CD4-positive, alpha-beta T cell treated with Interleukin-15 for 4 hours (primary cell): ENCODE measurements at places on chromosomes 11 and 22.

GRCh38 chr11:62233730-62234129 lies 8.3 kb upstream of the SCGB1D2 start:
- no peak for DNase-seq

GRCh38 chr11:63763496-63764339 lies 4.9 kb downstream of the ZFTA start:
- DNase-seq, result no peak

GRCh38 chr22:50545522-50546325 lies at the start of gene KLHDC7B:
KLHDC7B (plus strand) TSS chr22:50545899; CDS start chr22:50546244, 345 bp downstream.
- peak; percentile 41 for DNase-seq

DNA sequence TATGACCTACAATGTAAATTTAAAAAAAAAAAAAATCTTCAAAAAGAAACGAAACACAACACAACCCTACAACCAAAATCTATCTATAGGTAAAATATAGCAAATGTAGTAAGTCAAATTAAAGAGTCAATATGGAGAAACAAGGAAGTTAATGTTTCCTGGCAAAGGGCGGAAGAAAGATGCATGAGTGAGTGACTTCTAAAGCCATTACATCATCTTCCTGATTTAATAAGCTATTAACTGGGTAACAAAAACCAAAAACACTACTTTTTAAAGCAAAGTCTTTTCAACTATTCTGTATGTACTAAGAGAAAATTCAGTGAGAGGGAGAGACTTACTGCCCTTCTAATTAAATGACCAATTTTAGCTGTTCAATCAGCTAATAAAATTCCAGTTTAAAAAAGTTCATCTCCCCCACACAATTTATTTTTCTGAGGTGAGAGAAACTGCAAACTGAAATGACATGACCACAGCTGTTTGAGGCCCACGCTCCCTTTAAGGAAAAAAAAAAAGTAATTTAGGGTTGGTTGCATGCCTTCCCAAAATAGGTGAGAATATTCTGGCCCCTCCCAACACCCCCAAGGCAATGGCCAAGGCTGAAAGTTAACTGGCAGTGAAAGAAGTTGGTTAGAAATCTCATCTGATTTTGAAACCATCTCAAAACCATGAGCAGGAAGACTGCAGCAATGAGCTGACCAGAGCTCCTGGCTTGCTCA lies 5.9 kb downstream of the SF1 start:
- no peak for DNase-seq

DNA sequence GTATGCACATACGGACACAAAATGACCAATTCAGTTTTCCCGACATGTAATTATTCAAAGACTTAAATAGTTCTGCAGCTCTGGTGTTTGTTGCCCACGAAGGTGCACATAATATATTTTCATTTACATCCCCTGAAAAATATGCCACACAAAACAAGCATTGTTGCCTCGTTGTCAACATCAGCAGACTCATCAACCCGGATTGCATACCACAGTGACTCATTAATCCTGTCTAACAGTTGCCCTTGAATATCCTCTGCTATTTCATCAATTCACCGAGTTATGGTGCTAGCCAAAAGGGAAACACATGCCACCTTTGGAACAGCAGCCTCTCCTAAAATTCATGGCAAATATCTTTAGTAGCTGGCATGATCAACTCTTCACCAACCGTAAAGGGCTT lies 582.2 kb downstream of the LRRC4C start:
- no peak for DNase-seq

GRCh38 chr22:25758316-25758715 lies 16.3 kb downstream of the MYO18B start:
- DNase-seq, result no peak

DNA sequence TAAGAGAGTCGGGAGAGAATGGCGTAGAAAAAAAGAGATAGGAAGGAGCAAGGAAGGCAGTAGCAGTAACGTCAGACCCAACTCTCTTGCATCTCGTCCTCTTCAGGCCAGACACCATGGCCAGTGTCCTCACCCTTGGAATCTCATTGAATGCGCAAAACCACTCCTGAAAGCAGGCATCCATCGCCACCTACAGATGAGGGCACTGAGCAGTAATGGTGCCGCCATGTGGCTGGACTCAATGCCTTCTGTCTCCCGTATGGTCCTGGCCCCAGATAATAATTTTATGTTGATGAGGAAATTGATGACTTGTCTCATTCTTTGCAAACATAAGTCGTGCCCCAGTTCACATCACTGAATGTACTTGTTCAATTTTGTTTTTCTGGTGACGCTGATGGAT lies 17.8 kb upstream of the ALX4 start:
- DNase-seq, result no peak

DNA sequence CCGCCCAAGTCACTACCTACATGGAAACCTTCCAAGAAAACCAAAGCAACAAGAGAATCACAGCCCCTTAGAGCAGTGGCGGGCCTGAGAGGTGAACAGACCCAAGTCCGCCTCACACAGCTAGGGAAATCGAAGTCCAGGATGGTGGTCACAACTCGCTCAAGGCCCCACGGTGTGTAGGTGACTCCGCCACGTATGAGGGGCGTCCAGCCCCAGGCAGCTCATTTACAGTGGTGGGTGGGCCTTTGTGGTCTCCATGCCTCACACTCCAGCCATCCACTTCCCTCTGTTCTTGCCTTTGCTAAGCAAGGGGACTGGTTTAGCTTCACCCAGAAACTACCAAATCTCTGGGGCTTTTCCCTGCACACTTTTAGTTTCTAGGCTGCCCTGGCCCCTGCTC lies 9.7 kb upstream of the TCF20 start:
- no peak for DNase-seq

- peak; percentile 54 for DNase-seq
Measured at GRCh38 chr11:44574610-44575287, 9.3 kb downstream of the CD82 start.

- no peak for DNase-seq
Measured at GRCh38 chr22:41260871-41261270, 20.1 kb upstream of the CHADL start.

- no peak for DNase-seq
Measured at GRCh38 chr11:96332126-96332771, 10.7 kb downstream of the MAML2 start.

DNA sequence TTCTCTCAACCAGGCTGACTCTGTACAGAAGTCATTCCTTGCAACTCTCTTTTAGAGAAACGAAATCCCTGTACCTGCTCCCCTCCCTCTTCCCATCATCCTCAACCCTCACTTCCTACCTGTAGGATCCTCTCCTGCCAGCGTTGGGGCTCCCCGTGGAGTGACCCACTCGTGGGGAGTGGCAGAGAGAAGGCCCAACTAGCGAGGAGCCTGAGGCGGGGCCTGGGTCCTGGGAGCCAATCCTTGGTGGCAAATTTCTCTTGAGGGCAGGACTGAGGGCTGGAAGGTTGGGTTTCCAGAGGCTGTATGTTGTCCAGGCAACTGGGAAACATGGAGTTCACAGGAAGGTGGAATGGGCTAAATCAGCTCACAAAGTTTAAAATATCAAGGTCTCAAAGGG lies 10.4 kb downstream of the NHERF4 start:
- no peak for DNase-seq

GRCh38 chr11:107676336-107677057 lies 35.4 kb downstream of the SLN start:
- no peak for DNase-seq

- DNase-seq, result no peak
Measured at GRCh38 chr11:72770799-72771198, 18.6 kb upstream of the ARAP1 start.

- no peak for DNase-seq
Measured at GRCh38 chr22:31083923-31084810, 3.0 kb downstream of the SMTN start.

DNA sequence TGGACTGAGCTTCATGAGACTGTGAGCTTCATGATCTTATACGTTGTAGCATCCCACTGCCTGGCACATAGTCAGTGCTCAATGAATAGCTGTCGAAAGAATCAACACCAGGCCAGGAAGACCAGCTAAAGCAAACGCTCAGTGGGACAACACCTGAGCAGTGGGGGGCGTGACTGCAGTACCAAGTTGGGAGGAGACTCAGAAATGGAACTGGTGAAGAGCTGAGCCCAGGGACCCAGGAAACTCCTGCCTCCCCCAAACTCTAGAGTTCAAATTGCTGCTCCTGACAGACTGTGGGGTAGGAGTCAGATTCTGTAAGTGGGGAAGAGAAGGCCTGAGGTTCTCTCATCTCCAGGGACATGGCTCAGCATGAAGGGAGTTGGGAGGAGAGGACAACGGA lies 59.3 kb downstream of the MORC2 start:
- DNase-seq, result no peak

- DNase-seq, result no peak
Measured at GRCh38 chr11:112877581-112877980, 83.6 kb upstream of the NCAM1 start.

DNA sequence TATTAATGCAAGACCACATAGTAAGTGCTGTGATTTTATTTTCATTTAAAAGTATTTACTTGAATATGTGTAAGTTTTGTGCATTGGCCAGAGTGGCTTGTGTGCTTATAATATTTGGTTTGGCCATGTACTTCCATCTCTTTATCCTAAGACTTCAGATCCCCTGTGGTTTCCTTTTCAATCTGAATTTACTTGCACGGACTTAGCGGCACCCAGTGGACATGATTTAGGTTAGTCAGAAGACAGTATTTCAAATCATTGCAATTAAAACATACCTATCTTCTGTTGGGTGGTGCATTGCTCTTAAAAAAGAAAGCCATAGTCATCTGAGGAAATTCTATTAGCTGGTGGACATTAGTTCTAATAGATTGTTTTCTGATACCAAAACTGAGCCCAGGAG lies 30.7 kb downstream of the PIWIL4 start:
- DNase-seq, result no peak

DNA sequence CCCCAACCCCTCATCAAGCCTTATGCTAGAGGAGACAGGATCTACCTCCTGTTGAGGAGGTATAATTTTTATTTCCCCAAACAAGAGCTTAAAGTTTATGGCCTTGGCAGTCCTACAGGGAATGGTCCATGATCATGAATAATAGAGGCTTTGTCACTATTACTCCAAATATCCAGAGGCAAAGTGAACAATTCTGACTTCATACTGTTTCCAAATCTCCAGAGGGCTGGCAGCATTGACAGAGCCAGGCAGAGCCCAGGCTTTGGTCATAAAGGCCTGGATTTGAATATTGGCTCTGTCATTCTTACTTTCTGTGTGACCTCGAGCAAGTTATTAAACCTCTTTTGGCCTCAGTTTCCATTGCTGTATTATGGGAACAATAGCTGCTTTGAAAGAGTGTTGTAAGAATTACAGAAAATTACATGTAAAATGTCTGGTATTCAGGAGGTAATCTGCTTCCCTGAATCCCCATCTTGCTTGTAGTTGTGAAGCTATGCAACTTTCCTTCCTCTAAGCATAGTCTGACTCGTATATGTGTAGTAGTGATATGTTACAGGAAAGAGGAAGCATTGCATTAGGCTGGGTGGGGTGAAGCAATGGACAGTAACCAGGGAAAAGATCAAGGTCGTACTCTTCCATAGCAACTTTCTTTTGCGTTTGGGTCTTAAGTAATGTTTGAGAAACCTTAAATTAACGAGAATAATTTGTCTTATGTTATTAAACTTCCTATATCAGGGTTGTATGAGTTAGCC lies 88.8 kb downstream of the CD44 start:
- DNase-seq, result no peak

DNA sequence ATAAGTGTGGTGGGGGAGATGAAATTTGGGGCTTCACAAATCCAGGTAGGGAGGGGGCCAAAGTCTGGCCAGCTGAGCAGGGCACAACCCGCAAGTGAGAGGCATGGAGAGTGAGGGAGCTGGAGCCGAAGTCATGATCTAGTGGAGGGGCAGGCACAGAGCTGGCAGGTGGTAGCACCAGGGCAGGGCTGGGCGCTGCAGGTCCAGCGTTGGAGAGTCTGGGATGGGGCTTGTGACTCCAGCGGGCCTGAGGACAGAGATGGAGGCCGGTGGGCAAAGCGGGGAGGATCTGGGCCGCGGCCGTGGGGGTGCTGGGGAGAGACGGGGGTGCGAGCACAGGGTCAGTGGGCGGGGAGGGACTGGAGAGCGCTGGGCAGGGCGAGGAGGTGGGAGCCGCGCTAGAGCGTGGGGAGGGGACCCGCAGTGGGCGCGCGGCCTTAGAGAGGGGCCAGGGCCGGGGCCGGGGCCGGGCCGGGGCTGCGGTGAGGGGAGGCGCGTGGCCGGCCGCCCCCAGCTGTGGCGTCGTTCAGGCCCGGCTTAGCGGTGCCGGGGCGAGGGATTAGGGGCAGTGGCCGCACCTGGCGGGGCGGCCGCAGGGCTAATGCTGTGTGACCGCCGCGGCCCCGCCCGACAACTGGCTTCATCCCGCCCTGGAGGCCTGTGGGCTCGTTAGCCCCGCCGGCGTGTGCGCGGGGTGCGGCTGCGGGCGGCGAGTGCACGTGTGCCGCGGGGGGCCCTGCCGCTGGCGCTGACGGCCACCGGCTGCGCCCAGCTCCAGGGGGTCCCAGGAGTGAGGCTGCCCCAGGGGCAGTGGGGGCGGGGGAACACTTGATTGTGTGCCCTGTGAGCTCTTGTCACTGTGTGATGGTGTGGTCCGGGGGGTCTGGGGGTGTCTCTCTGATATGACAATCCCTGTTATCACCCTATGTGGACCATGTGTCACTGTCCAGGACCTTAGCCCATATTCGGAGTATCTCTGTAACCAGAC lies 23.6 kb upstream of the MYOD1 start:
- DNase-seq, result no peak

- no peak for DNase-seq
Measured at GRCh38 chr11:33476945-33477606, 219.9 kb downstream of the HIPK3 start.

DNA sequence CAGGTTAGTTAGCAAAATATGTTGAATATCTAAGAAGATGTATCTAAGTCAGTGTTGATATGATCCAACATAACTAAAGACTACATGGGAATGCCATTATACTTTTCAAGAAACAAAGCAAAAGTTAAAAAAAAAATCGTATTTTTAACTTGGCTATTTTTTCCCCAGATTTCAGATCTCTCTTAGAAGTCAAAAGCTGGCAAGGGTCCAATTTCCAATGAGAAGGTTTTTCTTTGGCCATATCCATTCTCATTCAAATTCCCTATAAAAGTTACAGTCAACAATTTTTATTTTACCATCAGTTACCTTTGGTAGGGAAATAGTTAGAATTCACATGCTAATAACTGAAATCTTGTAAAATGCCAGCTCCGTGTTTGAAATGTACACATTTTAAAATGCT lies 70.5 kb upstream of the FAT3 start:
- DNase-seq, result no peak
